AML-193 (cell line): ENCODE measurements at places on chromosomes 13 and 19.

DNA sequence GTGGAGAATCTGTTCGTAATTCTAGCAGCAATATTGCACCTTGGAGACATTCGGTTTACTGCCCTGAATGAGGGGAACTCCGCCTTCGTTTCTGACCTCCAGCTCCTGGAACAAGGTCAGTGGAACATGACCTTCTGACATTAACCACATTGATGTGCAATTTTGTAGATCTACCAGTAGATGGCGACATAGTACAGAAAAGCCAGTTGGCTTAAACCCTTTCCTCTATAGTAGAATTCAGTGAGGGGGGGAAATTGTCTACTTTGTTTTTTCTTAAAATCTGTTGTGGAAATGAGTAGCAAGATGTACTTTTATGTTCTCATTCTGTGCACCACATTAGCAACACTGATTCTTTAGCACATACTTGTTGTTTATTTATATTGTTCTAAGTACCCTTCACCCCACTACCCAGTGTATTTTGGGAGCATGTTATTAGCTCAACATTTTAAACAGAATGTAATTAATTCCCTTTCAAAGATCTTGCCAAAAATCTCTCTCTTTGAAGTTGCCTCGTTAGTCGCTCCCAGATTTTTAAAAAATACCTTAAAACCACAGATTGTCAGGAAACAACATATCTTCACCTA, 332.2 kb downstream of the MYO16 start:
- DNase-seq = peak; percentile 84

DNA sequence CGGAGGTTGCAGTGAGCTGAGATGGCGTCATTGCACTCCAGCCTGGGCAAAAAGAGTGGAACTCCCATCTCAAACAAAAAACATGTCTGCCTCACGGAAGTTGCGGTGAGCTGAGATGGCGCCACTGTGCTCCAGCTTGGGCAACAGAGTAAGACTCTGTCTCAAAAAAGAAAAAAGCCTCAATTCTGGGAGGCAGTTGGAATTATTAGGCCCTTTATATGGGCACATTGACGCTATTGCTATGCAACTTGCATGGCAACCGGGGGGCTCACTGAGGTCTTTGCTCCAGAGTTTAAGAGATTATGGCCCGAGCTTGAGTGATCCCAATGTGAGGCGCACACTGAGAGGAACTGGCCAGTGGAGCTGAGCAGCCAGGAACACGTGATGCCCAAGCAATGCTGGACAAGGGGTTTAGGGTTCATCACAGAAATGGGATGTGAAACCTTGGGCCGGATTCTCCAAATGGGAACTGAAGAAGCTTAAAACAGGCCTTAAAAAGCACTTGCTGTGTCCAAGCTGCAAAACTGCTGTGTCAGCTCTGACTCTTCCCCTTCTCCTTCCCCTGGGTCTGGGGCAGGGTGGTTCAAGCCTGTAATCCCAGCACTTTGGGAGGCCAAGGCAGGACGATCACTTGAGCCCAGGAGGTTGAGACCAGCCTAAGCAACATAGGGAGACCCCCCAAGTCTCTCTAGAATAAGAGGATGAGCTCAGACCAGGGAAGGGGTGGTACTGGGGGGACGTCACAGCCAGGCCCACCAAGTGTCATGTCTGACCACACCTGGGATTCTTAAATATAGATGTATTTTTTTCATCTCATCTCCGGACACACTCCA, 2.5 kb downstream of the FTL start:
- DNase-seq = no peak

- peak; percentile 8 for DNase-seq
Observed at GRCh38 chr19:13902993-13903555, 2.8 kb downstream of the BRME1 start.

DNA sequence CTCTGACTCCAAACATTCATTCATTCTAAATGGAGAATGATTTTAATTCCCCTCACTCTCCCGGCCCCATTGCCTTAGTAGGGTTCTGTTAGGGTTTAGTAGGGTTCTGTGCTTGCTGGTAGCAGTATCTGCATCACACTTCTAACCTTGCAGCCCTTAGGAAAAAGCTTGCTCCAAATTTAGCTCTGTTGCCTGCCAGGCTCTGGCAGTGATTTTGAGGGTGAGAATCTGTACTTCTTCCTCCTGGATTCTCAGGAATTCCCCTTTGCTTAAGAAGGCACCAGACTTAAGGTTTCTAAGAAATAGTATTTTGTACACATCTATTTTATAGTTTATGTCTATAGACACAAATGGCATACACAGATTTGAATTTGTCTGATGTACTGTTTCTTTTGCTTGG, 14.7 kb downstream of the B3GLCT start:
- no peak for DNase-seq

- DNase-seq = peak; percentile 99
Observed at GRCh38 chr13:41864658-41865057, 96.3 kb downstream of the VWA8 start.

GRCh38 chr19:5305163-5305562, 35.4 kb downstream of the PTPRS start:
- no peak for DNase-seq

- DNase-seq = no peak
Observed at GRCh38 chr19:16376649-16377048, 52.0 kb downstream of the KLF2 start.

DNA sequence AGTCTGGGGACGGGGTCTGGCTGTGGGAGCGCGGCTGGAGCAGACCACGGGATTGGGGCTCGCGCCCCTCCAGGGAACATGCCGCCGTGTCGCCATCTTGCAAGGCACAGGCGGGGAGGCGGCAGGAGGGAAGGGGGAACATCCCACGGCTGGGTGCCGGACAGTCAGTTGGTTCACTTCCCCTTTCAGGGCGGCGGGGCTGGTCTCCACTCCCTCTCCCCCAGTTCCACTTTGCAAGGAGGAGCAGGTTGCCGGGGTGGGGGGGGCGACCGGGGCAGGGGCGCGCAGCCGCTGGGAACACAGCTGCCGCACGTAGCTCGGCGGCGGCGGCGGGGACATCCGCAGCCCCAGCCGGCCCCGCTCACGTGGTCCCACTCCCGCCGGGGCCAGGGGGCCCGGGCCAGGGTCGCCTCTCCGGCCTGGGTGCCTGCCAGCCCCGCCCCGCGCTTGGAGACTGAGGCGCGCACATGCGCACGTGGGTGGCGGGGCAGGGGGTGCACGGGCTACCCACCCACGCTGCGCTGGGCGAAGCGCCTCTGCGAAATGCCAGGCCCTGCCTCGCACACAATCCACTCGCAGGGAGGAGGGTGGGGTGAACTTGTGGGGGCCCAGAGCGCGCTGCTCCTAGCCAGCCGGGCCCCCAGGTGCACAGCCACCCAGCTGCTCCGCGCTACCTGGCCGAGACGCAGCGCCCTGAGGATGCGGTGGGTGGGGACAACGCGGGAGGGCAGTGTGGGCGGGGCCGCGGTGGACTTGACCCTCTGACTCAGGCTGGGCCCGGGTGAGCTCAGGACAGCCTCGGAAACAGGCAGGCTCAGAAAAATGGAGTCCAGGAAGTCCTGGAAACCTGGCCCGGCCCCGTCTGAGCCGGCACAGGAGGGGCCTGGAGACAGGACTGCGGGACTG, 6.4 kb downstream of the KLF16 start:
- DNase-seq = peak; percentile 89

- no peak for DNase-seq
Observed at GRCh38 chr13:24182703-24183081, 22.2 kb downstream of the SPATA13 start.

GRCh38 chr19:49515767-49516166, 3.3 kb downstream of the FCGRT start:
- peak; percentile 92 for DNase-seq

DNA sequence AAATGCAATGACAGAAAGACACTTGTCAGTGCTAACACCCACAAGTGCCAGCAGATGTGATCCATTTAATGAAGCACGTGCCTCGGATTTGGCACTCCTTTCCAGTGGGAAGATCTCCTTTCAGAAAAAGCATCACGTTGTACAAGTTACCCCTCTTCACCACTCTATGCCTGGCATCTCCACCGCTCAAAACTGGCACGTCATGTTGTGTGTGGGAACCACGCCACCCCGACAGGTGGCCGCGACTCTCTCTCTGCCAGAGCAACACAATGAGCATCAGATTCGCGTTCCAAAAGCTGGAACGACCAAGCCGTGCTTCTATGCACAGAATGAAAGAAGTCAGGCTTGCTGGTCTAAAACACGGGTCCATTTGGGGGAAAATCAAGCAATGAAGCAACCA, 24.3 kb downstream of the TMTC4 start:
- no peak for DNase-seq

GRCh38 chr13:29621841-29622240, 26.4 kb upstream of the SLC7A1 start:
- no peak for DNase-seq

DNA sequence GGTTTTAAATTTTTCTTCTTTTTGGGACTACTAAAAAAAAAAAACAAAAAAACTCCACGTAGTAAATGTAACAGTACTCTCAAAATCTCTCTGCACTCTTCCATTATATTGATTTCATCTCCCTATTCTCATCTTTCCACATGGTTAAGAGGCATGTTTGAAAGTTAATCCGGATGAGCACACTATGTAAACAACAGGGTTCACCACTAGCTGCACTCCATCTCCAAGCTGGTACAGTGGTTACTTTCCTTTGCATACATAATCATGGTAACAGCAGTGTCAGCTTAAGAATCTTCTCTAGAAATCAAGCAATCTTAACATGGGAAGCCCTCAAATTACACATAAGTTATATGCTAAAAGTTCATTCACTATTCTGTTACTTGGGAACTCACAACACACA, 92.6 kb downstream of the MIPEP start:
- DNase-seq = no peak

DNA sequence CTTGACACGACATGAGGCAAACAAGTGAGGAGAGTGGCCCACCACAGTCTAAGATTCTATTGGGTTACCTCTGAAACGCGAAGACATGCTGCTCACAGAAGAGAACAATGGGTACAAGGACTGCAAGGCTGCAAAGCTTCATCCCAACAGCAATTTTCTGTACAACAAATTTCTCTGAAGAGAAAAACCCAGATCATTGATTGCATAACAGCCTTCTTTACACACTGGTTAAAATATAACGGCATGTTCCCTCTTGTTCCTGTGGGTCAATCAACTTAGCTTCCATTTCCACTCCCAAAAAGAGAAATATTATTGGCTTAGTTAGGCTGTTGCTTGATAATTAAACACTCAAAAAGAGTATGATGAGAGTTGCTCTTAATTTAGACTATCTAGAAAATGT, at the start of gene CPB2:
TSS of gene CPB2 (minus strand) at position 166 of the 400 bp plus-strand sequence. CDS start at position 142, 24 bp downstream.
- DNase-seq = no peak

- no peak for DNase-seq
Observed at GRCh38 chr13:114099918-114100445, 32.4 kb downstream of the RASA3 start.

GRCh38 chr13:21139374-21139773, 37.0 kb downstream of the SKA3 start:
- no peak for DNase-seq

GRCh38 chr19:48987323-48987722, 5.8 kb downstream of the GYS1 start:
- no peak for DNase-seq

DNA sequence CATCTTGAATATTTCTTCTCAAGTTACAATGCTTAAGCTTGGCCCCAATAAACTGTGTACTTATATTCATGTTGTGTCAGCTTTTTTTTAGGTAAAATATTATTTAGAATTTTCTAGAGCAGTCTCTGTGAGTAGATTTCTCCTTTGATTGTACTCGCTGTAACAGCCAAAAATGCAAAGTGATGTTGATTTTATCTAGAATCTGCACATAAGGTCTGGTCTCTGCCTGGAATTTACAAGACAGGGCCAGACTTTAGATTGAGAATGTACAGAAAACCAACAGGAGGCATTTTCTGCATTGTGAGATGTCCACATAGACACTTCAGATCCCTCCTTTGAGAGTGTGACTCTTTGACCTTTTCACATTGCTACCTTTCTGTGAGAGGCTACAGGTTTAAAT, 43.1 kb upstream of the ZNF681 start:
- DNase-seq = no peak

DNA sequence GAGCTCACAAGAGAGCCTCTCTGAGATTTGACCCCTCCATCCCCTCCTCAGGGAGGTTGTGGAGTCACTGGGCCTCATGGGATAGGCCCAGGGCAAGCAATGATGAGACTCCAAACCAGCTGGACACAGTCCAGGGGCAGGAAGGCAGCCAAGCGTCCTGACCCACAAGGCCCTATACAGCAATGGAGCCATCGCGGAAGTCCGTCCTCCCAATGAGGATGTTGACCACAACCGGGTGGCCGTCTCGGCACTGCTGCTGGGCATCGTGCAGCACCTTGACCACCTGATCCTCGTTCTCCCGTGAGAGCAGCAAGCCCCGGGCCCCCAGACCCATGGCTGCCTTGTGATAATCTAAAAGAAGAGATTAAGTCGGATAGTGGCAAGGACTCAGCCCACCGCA, 7.9 kb downstream of the SYDE1 start:
- no peak for DNase-seq

DNA sequence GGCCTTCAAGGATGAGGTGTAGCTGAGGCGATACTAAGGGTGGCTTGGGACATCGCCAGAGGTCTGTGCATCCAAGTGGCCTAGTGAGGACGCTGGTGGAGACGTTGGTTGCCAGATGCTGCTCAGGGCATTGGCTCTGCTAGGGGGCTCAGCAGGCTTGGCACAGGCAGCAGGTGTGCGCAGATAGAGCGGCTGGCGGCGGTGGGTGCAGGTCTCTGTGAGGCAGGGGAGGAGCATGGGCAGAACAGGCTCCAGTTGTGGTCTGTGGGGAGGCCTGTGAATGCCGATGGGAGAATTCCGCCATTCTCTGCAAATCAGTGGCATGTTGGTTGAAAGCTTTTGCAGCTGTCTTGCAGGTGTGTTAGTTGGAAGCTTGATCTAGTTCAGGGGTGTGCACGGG, 21.2 kb downstream of the PRAM1 start:
- DNase-seq = no peak

GRCh38 chr19:13040232-13040947, 45.1 kb downstream of the NFIX start:
- no peak for DNase-seq

- no peak for DNase-seq
Observed at GRCh38 chr13:73922493-73923393, 211.5 kb downstream of the KLF12 start.

- no peak for DNase-seq
Observed at GRCh38 chr19:28208745-28209144, 1004.2 kb downstream of the UQCRFS1 start.

GRCh38 chr19:39874404-39874803, 28.2 kb upstream of the FBL start:
- DNase-seq = no peak

DNA sequence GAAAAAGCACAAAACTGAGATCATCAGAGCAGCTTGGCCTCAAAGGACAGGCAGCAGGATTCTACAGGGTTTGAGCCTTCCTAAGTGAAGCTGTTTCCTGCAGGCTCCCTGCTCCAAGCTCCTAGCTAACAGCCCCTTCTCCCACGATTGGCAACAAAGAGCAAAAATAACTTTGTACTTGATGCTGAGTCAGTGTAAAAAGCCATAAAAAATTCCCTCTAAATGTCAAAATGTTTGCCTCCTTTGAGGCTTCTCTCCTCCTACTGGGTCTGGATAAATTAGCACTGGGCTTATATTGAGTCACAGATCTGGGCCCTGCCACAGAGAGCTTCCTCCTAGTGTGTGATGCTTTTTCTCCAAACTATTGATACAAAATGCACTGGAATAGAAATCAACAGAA, 153.3 kb downstream of the TNFRSF19 start:
- no peak for DNase-seq

- no peak for DNase-seq
Observed at GRCh38 chr19:19230999-19231398, 19.2 kb downstream of the NCAN start.
